ENCODE measurements at places on chromosomes 7 and 10. TPM values are rescaled to one million over a fixed set of nuclear protein-coding genes. Genes with fewer than 3 reads are reported as not detected.

DNA sequence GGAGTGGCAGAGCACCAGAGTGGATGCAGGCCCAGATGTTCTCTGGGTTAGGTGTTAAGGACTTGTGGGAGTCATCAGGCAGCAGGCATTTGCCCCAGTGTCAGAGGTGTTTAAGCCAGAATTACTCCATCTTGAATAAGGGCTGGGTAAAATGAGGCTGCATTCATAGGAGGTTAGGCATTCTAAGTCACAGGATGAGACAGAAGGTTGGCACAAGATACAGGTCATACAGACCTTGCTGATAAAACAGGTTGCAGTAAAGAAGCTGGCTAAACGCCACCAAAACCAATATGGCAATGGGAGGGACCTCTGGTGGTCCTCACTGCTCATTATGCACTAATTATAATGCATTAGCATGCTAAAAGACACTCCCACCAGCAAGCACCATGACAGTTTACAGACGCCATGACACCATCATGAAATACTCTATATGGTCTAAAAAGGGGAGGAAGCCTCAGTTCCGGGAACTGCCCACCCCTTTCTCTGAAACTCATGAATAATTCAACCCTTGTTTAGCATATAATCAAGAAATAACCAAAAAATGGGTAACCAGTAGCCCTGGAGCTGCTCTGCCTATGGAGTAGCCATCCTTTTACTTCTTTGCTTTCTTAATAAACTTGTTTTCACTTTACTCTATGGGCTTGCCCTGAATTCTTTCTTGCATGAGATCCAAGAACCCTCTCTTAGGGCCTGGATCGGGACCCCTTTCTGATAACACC, 882 bp upstream of the LRRC61 start:
- peak; percentile 92 for DNase-seq
- H3K27ac ChIP-seq, result peak overlapping the region; percentile 100
- H3K27me3 ChIP-seq, result no peaks in the 10 kb centered on the region
- H3K4me1 ChIP-seq, result peaks cover 49% of the 10 kb centered on the region
- H3K4me3 ChIP-seq, result peak overlapping the region; percentile 99

GRCh38 chr10:110399106-110399964, 94.6 kb upstream of the SMNDC1 start:
- no peak for DNase-seq
- no peaks in the 10 kb centered on the region for H3K27me3 ChIP-seq
- peaks cover 38% of the 10 kb centered on the region for H3K4me1 ChIP-seq
- no peak overlapping the region for H3K4me3 ChIP-seq
- no peaks in the 10 kb centered on the region for H3K36me3 ChIP-seq

DNA sequence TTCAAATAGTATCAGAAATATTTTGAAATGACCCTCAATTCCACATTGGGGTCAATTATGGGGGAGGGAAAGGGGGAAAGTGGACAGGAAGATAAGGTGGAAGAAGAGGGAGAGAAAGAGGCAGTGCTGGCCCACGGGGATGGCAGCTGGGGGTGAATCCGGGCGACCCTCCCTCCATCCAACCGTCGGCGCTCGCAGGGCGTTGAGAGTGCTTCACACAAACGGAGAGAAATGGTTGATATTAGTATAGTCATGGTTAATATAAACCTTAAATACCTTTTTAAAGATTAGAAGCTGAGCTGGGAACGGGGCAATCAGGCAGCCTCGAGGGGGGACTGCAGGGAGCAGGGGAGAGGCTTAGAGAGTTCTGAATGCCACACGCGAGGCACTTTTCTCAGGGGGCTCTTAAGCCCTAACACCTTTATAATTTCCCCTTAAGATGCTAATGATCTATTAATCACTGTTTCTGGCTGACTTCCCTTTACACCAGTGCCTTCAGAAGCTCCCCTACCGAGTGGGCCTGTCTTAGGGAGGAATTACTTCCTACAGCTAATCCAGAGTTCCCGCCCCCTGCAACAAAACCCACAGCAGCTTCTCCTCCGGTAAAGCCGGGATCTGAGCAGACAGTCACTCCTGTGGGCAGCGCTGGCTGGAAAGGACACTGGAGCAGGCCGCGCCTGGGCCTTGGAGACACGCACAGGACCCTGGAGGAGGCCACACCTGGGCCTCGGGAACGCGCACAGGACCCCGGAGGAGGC, 39.5 kb downstream of the PRKAG2 start:
- no peak overlapping the region for H3K4me3 ChIP-seq
- no peaks in the 10 kb centered on the region for H3K27me3 ChIP-seq
- peaks cover 11% of the 10 kb centered on the region for H3K4me1 ChIP-seq
- DNase-seq, result no peak

GRCh38 chr7:130144312-130145171, 60.7 kb downstream of the TMEM209 start:
- H3K4me3 ChIP-seq, result no peak overlapping the region
- DNase-seq, result no peak
- H3K36me3 ChIP-seq, result peaks cover under 1% of the 10 kb centered on the region

DNA sequence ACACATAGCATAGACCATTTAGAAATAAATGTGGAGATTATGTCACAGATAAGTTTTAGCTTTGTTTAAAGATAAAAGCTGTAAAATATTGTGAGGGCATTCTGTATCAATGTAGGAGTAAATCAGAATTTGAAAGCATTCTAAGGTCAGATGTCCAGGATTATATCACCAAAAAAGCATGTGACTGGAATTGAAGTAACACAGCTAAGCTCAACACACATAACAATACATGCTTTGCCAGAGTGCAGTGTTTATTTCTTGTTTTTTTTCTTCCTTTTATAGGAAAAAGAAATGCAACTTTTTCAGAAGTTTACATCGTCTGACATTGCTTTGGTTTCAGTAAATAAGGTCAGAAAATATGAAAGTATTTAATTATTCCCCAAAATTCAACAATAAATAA, 183.4 kb downstream of the HTR7 start:
- DNase-seq, result no peak
- no peak overlapping the region for H3K4me3 ChIP-seq

- no peaks in the 10 kb centered on the region for H3K27me3 ChIP-seq
- H3K4me1 ChIP-seq, result no peaks in the 10 kb centered on the region
- H3K36me3 ChIP-seq, result peaks cover 1% of the 10 kb centered on the region
- H3K4me3 ChIP-seq, result no peak overlapping the region
These were observed 139.7 kb downstream of the ELFN1 start for GRCh38 chr7:1809601-1810258.

GRCh38 chr7:24422441-24423010, 138.5 kb downstream of the NPY start:
- DNase-seq, result no peak
- no peaks in the 10 kb centered on the region for H3K4me1 ChIP-seq
- peaks cover 7% of the 10 kb centered on the region for H3K27me3 ChIP-seq
- no peak overlapping the region for H3K27ac ChIP-seq
- H3K4me3 ChIP-seq, result no peak overlapping the region
- H3K36me3 ChIP-seq, result no peaks in the 10 kb centered on the region

GRCh38 chr7:98133181-98133580, 26.5 kb downstream of the LMTK2 start:
- H3K27me3 ChIP-seq, result peaks cover 13% of the 10 kb centered on the region
- peaks cover 36% of the 10 kb centered on the region for H3K4me1 ChIP-seq
- H3K4me3 ChIP-seq, result peak overlapping the region; percentile 58

DNA sequence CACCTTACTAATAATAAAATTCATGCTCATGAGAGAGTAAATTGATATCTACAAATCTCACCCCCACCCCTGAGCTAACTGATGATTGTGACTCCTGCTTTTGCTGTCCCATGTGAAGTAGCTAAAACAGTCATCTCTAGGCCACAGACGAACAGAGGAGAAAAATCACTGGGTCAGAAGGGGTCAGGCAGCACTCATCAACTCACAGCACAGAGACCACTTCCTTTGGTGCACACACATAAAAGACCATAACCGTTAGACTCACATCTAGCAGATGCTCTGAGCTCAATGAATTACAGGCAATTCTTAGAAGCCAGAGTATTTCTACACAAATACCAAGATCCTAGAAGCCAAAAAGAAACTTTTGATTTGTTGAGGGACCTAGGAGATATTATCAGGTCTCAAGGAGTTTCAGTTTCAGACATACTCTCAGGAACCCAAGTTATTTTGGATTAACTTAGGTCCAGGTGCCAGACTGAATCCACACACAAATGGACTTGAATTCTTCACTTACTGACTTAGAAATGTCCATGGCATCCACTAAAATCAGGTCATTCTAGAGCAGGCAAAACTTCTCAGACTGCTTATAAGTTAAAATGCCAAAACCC, 65.0 kb upstream of the TES start:
- H3K27ac ChIP-seq, result peak overlapping the region; percentile 77
- H3K4me1 ChIP-seq, result peaks cover 44% of the 10 kb centered on the region
- peak; percentile 76 for DNase-seq
- peaks cover 3% of the 10 kb centered on the region for H3K36me3 ChIP-seq

The GNGT1 gene
- total RNA-seq, result not detected

The CTBP2 gene
- total RNA-seq, result 0.16 TPM

All from activated CD4-positive, alpha-beta T cell treated with anti-CD3 and anti-CD28 coated beads, Interleukin-2, amount 10 ng/mL, durations not matched to agents 24 days and 14 days (primary cell).